ENCODE measurements at places on chromosomes 11 and 22.
A peak's percentile ranks its signal among the peaks of the same experiment; 100 is the strongest.

GRCh38 chr11:100192181-100192580 is 494.9 kb upstream of the ARHGAP42 start:
- DNase-seq = no peak

GRCh38 chr11:36108881-36109589 is 165.2 kb downstream of the LDLRAD3 start:
- no peak for DNase-seq

DNA sequence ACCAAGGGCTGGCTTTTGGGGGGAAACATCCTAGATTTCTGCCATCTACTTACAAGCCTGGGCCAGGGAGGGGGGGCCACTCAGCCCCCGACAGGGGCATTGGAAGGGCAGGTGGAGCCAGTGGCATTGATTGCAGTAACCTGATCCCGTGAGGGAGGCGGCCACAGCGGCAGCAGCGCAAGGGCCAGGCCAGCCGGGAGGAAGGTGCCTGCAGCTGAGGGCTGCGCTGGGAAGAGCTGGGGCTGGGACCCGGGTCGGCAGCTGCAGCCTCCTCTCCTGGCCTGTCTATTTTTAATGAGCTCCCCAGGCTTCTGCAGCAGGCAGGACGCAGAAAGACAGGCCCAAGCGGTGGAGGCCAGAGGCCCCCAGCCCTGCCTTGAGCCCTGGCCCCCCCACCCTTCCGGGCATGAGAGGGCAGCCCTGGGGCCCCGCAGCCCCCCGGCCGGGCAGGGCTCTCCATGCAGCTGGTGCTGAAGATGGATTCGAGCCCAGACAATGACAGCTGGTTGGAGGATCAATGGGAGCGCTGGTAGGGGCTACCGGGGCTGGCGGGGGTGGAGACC is 10.6 kb downstream of the FREY1 start:
- DNase-seq = no peak

DNA sequence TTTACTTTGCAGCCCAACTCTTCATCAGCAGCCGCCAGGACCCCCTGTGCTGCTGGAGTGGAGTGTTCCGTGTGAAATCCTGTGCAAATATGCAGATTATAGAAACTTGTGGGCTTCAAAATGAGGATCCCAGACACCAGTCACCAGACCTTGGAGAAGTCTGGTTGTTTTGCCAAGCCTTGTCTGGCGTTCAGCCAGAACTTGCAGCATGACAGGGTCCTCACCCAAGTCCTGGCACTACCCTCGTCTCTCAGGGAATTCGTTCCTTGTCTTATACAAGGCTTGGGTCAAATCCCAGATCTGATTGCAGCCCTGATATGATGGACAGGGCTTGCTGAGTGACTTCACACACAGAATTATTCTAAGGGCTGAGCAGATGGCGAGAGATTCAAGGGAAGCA is 18.9 kb downstream of the SHISAL1 start:
- DNase-seq = no peak

- DNase-seq = peak; percentile 2
These were observed 9.6 kb downstream of the OR52N2 start for GRCh38 chr11:5818245-5818886.

- DNase-seq = no peak
These were observed 9.9 kb downstream of the PCSK7 start for GRCh38 chr11:117221775-117222517.

- DNase-seq = no peak
These were observed 3.4 kb downstream of the PAK1 start for GRCh38 chr11:77470504-77470903.

DNA sequence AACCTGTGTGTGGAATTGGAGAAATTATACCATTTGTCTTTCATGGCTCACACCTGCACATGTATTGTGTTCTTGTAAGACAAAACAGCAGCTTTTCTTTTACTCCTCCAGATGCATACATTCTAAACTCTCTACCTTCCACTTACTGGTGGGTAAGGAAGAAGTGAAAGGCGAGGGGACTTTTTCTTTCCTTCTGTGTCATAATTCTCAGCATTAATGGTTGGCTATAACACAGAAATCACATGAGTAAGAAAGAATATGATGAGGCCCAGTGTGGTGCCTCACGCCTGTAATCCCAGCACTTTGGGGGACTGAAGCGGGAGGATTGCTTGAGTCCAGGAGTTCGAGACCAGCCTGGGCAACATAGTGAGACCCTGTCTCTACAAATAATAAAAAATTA is 57.8 kb upstream of the SHANK2 start:
- no peak for DNase-seq

DNA sequence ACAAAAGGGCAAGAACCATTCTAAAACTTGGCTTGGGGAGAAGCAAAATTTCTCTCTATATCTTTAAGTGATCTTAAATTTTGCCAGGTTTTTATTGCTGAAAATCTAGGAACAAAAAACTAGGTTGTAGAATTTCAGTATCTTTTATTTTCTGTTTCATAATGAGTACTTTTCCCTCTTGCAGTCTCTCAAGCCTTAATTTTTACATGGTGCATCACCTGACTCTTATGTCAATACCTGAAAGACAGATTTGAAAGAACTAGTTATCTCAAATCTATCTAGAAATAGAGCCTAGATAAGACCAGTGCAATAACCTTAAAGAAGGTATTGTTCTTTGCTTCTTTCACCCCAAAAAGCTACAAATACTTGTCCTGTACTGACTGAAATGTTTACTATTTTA is 122.1 kb downstream of the TRIM44 start:
- DNase-seq = peak; percentile 6

DNA sequence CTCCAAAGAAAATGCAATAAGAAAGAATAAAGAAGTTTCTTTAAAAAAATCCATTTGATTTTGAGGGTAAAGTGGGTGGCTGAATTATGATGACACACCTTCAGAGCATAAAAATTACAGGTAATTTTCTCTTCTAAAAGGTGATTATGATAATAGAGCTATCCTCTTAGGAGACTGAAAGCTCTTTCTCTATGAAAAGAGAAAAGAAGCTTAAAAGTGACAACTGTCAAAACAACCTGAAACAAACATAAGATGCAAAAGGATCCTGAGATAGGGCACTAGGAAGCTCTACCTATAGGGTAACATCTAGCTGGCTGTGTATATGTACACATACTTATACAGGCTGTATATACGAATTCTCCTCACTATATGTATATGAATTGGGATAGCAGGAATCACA is 270.2 kb downstream of the GUCY1A2 start:
- DNase-seq = no peak

- DNase-seq = no peak
These were observed 93.9 kb upstream of the KCNA4 start for GRCh38 chr11:30110691-30111090.

Measured in CD4-positive, CD25-positive, alpha-beta regulatory T cell (primary cell).